PC-3 (cell line): ENCODE measurements at places on chromosomes 6 and 20. TPM values are rescaled to one million over a fixed set of nuclear protein-coding genes. Genes with fewer than 3 reads are reported as not detected.

IPCEF1 gene
- total RNA-seq, result 0.12 and 0.29 TPM in 2 replicates

PTCRA gene
- not detected in 2 replicates for total RNA-seq

FAM184A gene
- 1.2 and 4.4 TPM in 2 replicates for total RNA-seq

SFT2D1 gene
- total RNA-seq, result 28.0 and 32.1 TPM in 2 replicates

SIRPB1 gene
- total RNA-seq, result 1.7 and 11.6 TPM in 2 replicates

KIF25 gene
- total RNA-seq, result not detected in 2 replicates

GSTA2 gene
- not detected in 2 replicates for total RNA-seq

CLPSL2 gene
- total RNA-seq, result not detected in 2 replicates

NRM gene
- 8.5 and 14.8 TPM in 2 replicates for total RNA-seq

SDCBP2 gene
- total RNA-seq, result 14.4 and 25.5 TPM in 2 replicates

HSPA1L gene
- total RNA-seq, result 0.26 and 0.69 TPM in 2 replicates

CRISP2 gene
- not detected in 2 replicates for total RNA-seq

PLA2G7 gene
- total RNA-seq, result 1.8 and 2.9 TPM in 2 replicates

MRAP2 gene
- 0.07 and 0.12 TPM in 2 replicates for total RNA-seq

KIF6 gene
- total RNA-seq, result 0.07 TPM in 1 of 2 replicates, not detected in the other

LRRC73 gene
- 0.22 and 0.75 TPM in 2 replicates for total RNA-seq

PRR18 gene
- not detected in 2 replicates for total RNA-seq

TULP4 gene
- total RNA-seq, result 21.5 and 29.5 TPM in 2 replicates

OLIG3 gene
- total RNA-seq, result not detected in 2 replicates

DDX43 gene
- not detected in 2 replicates for total RNA-seq

LY6G6D gene
- total RNA-seq, result not detected in 2 replicates

HUS1B gene
- 3.1 and 4.2 TPM in 2 replicates for total RNA-seq

LZTS3 gene
- total RNA-seq, result 6.4 and 8.9 TPM in 2 replicates

NKX2-4 gene
- total RNA-seq, result not detected in 2 replicates

MUC21 gene
- total RNA-seq, result not detected in 2 replicates

NMBR gene
- not detected in 2 replicates for total RNA-seq

GUCA1A gene
- total RNA-seq, result not detected in 2 replicates

WFDC12 gene
- total RNA-seq, result not detected in 2 replicates

IP6K3 gene
- not detected in 2 replicates for total RNA-seq

TBPL1 gene
- total RNA-seq, result 17.7 and 30.8 TPM in 2 replicates

LRRC1 gene
- total RNA-seq, result 18.1 and 19.4 TPM in 2 replicates

BEND6 gene
- total RNA-seq, result 0.58 and 1.3 TPM in 2 replicates

C6orf132 gene
- 66.0 and 86.3 TPM in 2 replicates for total RNA-seq

PBOV1 gene
- total RNA-seq, result not detected in 2 replicates

PI3 gene
- 175 and 188 TPM in 2 replicates for total RNA-seq

SEMG2 gene
- not detected in 2 replicates for total RNA-seq

C6orf15 gene
- not detected in 2 replicates for total RNA-seq

SMOC2 gene
- not detected in 2 replicates for total RNA-seq

HLA-DQA2 gene
- total RNA-seq, result not detected in 2 replicates

RPL10A gene
- total RNA-seq, result 1,114 and 1,509 TPM in 2 replicates

C6orf118 gene
- total RNA-seq, result not detected in 2 replicates

C6orf58 gene
- not detected in 2 replicates for total RNA-seq

GHRH gene
- total RNA-seq, result not detected in 2 replicates

ZNF391 gene
- total RNA-seq, result 1.7 and 5.9 TPM in 2 replicates

GSTA1 gene
- not detected in 2 replicates for total RNA-seq

NEURL2 gene
- total RNA-seq, result 2.3 and 3.7 TPM in 2 replicates
